ENCODE measurements at places on chromosomes 7 and 10.

DNA sequence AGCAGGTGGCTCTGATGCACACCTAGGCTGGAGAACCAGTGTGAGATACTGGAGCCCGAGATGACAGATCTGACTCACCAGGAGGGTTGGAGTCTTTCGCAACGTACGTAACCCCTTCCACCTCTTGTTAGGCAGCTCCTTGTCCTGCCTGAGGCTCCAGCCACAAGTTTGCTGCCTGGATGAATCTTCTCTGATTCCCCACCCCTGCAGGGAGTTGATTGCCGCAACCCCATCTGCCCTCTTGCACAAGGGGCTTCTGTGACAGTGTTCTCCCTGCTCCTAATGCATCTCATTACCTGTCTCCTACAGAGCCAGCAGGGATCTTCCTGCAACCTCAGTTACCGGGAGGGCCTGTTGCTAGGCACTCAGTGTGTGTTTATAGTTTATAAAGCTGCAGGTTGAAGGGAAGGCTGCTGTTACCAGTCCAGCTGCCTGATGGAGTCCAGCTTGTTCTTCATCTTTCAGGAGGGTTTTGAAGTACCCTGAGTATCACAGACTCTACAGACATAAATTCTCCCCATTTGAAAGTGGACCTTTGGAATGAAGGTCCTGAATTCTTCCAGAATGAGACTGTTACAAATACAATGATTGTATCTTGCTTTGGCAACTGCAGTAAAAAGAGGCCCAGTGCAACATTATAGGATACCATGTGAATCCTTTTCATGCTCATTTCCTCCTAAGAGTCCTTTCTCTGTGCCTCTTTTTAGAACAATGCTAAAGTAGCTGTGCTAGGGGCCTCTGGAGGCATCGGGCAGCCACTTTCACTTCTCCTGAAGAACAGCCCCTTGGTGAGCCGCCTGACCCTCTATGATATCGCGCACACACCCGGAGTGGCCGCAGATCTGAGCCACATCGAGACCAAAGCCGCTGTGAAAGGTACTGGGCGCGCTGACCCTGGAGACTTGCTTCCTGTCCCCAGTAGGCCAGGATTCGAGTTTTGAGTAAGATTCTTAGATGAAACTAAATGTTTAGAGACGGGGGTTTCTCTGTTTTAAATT, 6.5 kb downstream of the MDH2 start:
- no peak for DNase-seq

- no peak for DNase-seq
These were observed 108.4 kb upstream of the ZMIZ1 start for GRCh38 chr10:78960316-78960800.

DNA sequence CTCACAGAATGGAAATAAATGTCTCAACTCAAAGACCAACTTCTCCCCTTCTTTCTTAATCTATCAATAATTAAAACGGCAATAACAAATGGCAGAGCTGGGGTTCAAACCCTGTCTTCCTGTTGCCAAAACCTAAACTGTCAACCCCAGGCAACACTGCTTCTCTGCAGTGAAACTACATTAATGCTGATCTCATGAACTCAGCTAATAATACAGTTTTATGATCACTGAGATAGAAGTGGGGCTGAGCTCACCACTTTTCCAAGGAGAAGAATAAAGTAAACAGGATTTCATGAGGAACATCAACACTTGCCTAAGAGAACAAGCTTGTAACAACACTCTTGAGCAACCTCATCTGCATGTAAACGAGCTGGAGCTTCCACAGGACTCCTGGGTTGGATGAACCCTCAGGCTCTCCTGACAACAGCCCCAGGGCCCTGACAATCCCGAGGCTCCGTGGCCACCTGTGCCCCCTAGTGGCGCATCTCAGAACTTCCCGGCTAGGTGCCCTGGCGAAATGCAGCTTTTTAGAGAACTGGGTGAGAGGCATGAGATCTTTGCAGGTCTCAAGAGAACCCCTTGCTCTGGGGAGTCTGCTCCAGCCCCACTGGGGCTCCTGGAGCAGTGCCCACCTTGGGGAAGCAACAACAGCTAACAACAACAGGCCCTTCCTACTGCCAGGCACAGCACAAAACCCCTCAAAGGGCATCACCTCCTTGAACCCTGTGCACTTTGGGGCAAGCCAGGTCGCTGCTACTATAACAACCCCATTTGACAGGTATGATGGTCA, 169.3 kb downstream of the SH3PXD2A start:
- no peak for DNase-seq

DNA sequence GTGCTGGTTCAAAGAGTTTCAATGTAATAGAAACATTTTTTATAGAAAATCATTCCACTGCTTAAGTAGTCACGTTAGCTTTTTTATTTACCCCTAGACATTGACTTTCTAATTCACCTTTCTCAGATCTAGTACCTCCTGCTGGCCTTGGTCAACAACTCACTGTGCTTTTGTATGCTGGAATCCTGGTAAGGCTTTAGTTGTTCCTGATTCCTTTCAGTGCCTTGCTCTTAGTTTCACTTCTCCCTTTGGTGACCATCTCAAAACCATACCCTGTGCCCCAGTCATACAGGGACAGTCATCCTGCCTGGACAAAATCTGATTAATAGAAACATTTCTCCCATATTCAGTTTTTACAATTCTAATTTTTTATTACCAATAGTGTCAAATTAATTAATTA, 130.2 kb downstream of the GPR37 start:
- no peak for DNase-seq

DNA sequence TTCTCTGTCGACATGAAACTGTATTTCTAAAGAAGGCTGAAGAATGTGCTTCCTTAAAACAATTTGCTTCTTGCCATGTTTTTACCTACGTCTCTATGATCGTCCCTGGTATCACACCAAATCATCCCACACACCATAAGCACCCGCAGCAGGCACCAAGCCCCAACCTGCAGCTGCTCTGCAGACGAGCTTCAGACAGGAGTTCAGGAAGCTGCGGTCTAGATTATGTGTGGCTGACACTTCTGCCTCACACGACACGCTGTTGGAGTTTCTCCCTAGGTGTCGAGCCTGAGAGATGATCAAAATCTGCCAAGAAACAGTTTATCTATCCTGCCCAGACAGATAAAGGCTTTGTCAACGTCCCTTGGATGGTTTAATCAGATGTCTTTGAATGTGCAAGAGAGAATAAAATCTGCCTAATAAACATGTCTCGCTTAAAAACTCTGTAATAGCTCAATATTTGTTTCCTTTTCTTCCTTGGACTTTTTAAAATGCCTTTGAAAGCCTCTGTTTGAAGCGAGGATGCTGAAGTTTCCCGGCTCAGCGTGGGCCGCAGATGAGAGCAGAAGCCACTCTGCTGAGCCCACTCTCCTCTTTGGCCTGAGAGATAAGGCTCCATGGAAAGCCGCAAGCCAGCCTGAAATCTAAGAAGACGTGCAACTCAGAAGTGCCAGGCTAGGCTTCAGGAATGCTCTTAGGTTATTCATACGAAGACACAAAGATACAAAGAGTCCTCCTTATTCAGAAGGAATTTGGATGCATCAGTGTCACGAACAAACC, 158.3 kb upstream of the PFKP start:
- no peak for DNase-seq

GRCh38 chr7:39666562-39666961, 43.2 kb downstream of the RALA start:
- DNase-seq: no peak

DNA sequence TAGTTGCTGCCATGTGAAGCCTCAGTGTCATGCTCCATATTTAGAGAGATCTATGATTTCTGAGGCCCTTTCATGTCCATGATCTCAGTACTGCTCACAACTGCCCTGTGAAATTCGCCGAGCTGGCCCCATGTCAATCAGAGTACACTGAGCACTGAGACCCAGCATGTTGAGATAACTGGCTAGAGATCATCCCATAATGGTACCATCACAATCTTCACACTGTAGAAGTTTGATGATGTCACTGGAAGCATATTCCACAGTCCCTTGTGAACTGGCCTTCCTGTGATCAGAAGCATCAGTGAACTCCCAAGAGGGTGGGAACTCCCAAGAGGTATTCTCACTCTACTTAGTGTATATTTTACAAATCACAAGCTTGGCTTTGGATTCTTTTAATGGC, 116.0 kb downstream of the EGFR start:
- no peak for DNase-seq

- DNase-seq: no peak
These were observed 502 bp downstream of the PRKRIP1 start for GRCh38 chr7:102396710-102397019.

All from HS-27A (cell line).